ENCODE measurements at places on chromosomes 1 and 21.
A peak's percentile ranks its signal among the peaks of the same experiment; 100 is the strongest.

DNA sequence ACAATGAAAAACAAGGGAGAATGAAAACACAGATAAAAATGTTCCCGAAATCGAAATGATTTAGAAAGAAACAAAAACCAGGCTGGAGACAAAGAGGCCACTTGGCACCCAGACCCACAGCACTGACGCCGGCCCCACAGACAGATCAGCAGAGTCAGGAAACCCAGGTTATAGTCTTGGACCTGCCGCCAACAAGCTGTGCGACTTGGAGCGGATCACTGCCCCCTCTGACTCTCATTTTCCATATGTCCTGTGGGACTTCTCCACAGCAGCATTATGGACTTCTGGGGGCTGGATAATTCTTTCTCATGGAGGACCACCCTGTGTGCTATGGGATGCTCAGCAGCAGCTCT lies 72.4 kb downstream of the MATN1 start:
- no peak for DNase-seq

GRCh38 chr1:178055779-178056471 lies 38.0 kb upstream of the RASAL2 start:
- peak; percentile 44 for DNase-seq

DNA sequence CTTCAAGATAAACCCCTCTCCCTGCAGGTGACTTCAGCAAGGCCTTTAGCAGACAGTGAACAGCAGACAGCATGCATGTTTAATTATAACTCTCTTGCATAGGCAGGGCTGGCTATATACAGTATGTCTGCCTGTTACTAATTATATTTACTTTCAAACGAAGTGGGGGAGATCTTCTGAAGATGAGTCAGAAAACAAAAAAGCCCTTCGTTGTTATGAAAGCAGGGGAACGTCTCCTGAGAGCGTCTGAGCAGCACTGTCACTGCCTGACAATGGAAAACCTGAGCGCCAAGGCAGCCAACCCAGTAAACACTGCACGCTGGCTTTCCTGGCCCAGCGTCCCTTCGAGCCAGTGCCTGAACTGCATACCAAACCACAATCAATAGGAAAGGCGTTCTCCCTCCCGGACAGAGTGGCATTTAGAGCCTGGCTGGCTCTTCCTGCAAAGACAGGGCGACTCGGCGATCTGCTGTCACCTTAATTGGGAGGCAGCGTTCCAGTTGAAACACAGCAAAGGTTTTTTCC lies 54.1 kb downstream of the TOMM20 start:
- DNase-seq = peak; percentile 72

- DNase-seq = no peak
Observed at GRCh38 chr1:194293851-194294405, 1107.5 kb upstream of the B3GALT2 start.

- DNase-seq = peak; percentile 84
Observed at GRCh38 chr1:205950280-205950679, 7.0 kb upstream of the SLC26A9 start.

DNA sequence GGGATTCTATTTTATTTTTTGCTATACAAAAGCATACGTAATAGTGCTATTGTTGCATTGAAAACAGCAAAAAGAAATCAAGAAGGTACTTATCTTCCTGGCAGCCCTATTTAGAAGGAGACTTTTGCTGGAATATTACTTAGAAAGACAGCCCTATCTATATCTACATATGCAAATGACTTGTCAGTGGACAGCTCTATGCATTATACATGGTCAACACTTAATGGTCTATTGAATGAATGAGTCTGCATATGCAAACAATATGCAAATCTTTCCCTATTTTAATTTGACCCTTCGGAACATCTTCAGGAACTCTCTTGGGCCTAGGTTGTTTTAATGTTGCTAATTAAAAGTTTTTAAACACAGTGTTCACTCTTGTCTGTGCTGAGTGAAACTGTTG lies 110.8 kb downstream of the PLXNA2 start:
- DNase-seq = no peak

GRCh38 chr1:2561446-2561845 lies 5.3 kb downstream of the TNFRSF14 start:
- no peak for DNase-seq

DNA sequence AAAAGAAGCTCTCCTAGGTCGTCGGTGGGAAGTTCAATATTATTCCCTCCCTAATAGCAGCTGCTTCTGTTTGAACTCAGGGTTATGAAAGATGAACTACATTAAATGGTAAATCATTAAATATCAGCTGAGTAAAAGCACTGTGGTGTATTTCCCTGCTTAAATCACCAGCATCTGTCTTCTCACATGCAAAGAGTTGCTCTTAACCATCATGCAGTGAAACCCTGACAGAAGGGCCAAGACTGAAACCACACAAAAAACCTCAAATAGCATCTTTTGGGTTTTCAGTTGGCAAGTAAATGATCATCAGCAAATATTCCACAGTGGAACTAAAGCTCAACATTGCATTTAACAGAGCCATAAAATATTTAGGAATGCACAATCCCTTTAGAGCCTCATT lies 380.0 kb upstream of the ADGRL2 start:
- DNase-seq = no peak

GRCh38 chr21:38322311-38322950 lies 65.6 kb downstream of the KCNJ15 start:
- DNase-seq = no peak

- no peak for DNase-seq
Observed at GRCh38 chr1:226355669-226356551, 46.9 kb upstream of the LIN9 start.

- DNase-seq = peak; percentile 91
Observed at GRCh38 chr1:151542710-151543129, 2.6 kb downstream of the TUFT1 start.

GRCh38 chr1:41501581-41501980 lies 17.1 kb upstream of the EDN2 start:
- DNase-seq = no peak

DNA sequence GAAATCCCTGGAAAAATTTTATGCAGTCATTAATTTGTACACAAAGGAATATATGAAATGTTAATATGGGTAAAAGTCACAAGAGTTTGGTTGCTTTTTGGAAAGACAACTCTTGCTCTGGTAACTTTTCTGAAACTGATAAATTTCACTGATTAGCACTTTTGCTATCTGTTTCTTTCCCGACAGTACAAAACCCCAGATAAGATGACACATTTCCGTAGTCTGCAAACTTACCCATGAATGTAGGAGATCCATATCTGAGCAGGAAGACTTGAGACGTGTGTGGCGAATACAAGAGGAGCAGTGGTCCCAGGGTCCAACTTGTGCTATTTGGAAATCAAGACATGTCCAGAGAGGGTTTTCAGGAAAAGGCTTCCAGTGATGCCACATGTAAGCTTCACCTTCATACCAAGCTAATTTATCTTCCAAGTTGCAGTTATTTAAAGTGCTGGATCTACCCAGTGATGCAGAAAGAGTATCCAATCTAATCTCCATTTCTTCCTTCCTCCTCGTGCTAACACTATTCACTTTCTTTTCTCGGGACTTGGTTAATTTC lies 35.9 kb upstream of the SAMSN1 start:
- no peak for DNase-seq

DNA sequence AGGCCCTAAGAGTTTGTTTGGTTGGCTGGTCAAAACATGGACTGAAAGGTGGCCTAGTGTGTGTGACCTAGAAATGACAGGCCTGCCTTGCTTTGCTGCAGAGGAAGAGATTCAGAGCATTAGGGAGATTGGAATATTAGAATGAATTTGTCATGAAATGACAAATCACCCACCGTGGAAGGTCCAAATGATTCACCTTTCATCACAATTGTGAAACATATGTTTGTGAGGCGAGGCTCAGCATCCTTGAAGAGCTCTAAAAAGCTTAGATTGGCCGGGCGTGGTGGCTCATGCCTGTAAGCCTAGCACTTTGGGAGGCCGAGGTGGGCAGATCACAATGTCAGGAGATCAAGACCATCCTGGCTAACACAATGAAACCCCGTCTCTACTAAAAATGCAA lies 5.5 kb downstream of the LCE1B start:
- DNase-seq = no peak

- DNase-seq = no peak
Observed at GRCh38 chr1:117879284-117879683, 50.1 kb downstream of the GDAP2 start.

DNA sequence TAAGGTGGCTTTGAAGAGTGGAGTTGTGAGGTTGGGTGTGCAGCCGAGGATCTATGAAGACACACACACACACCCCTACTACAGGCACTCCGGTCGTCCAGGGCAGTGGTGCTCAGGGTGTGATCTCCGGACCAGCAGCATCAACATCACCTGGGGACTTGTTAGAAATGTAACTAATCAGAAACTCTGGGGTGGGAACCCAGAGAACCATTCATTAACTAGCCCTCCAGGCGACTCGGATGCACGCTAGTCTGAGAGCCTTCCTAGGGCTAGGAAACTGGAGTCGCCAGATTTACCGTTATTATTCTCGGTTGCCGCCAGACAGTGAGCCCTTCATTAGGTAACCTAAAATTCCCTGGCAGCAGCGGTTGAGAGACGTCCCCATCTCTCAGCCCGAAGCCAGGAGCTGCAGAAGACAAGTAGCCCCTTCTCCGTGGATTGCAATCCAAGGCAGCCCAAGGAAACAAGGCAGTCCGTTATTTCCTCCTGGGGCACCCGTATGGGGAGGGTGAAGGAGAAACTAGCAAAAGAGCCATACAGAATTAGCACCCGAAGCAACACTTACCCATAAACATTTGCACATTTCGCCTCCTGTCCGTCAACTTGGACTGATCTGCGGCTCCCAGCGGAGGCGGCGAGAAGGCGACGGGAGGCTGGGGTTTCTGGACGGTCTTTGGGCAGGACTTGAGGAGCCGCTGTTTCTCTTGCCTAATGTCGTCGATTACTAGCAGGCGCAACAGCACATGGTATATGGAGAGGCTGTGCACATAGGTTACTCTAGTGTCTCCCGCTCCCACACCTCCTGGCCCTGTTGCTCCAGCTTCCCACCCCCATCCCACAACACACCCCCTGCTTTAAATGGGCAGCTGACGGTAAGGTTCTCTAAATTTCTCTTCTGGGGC lies 2.9 kb upstream of the CCN1 start:
- peak; percentile 58 for DNase-seq

DNA sequence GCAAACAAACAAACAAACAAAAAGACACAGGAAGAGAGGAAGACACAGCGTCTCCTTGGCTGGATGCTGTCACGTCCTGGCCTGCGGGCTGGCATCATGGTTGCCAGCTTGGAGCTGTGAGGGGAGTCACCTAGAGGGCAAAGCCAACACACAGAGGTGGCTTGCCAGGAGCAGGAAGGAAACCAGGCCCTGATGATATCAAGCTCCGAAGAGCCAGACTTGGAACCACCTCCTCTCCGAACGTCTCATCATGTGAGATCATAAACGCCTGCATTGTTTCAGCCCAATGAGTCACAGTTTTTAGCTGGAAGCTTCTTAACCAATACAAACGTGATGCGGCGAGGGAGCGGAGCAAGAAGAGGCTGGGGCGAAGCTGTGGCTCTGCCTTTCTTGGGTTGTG lies 8.7 kb downstream of the PLA2G2D start:
- DNase-seq = no peak

DNA sequence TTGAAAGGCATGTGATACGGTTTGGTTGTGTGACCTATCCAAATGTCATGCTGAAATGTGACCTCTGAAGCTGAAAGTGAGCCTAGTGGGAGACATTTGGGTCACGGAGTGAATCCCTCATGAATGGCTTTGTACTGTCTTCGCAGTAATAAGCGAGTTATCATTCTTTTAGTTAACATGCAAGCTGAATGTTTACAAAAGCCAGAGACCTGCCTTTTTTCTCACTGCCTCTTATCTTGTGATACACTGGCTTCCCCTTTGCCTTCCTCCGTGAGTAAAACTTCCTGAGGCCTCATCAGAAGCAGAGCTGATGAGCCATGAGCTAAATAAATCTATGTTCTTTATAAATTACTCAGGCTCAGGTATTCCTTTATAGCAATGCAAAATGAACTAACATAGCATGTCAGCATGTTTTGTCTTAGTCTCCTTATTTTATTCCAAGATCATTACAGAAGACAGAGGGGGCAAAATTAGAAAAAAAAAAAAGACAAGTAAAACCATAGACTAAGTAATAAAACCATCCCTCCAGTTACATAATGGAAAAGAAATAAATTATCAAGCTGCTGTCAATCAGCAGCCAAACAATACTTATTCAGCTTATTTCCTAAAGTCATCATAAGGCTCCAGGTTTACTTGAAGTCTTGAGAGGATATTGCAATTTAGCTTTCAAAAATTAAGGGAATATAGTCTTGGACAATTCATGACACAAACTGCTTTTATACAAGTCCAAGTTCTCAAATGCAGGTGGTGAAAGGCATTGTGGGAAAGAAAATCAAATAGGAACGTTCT lies 12.1 kb downstream of the RGS18 start:
- DNase-seq = no peak

- no peak for DNase-seq
Observed at GRCh38 chr1:172378109-172378760, 42.2 kb upstream of the C1orf105 start.

GRCh38 chr1:182460550-182460951 lies 10.6 kb downstream of the RGSL1 start:
- no peak for DNase-seq

GRCh38 chr1:63448731-63449246 lies 74.2 kb downstream of the ITGB3BP start:
- DNase-seq = no peak

DNA sequence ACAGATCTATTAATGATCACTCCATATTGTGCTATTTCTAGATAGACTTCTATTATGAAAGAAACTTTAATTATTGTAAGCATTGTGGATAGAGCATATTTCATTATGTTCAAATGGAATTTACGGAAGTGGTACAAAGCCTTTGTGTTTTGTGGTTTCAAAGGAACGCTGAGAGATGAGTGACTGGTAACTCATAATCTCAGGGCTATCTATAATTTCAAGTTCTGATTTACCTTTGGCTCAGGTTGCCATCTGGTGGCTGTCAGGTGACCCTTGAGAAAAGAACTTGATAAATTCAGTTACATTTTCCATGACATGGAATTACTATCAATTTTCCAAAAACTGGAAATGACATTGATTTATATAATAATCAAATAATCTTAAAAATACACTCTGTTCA lies 12.2 kb downstream of the NTNG1 start:
- peak; percentile 18 for DNase-seq

DNA sequence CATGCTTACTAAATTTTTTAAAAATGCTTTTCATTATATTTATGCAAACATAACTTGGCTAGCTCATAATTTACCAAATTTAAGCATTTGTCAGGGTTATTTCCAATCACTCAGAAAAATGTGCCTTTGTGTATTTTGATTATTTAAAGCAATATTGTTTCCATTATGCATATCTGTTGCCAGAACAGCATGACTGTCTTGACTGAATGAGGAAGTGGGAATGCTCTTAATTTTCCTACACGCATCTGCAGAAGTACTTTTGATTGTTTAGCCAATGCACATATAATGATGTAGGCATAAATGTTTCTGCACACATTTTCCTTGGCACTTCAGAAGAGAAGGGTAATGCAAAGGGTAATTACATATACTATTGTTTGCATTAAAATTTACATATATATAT lies 92.5 kb upstream of the ADGRL2 start:
- no peak for DNase-seq

Data from RCC 7860 (cell line).